ENCODE measurements at places on chromosomes 2 and 18. TPM values are rescaled to one million over a fixed set of nuclear protein-coding genes. Genes with fewer than 3 reads are reported as not detected.

LRRC30 gene
- polyA plus RNA-seq: 0.56 TPM

COLEC12 gene
- 28.0 TPM for polyA plus RNA-seq

CNGA3 gene
- not detected for polyA plus RNA-seq

CDC42EP3 gene
- polyA plus RNA-seq: 59.8 TPM

PLGLB1 gene
- polyA plus RNA-seq: 11.1 TPM

VIL1 gene
- polyA plus RNA-seq: 20.0 TPM

BOLL gene
- not detected for polyA plus RNA-seq

SERPINB11 gene
- not detected for polyA plus RNA-seq

DNA sequence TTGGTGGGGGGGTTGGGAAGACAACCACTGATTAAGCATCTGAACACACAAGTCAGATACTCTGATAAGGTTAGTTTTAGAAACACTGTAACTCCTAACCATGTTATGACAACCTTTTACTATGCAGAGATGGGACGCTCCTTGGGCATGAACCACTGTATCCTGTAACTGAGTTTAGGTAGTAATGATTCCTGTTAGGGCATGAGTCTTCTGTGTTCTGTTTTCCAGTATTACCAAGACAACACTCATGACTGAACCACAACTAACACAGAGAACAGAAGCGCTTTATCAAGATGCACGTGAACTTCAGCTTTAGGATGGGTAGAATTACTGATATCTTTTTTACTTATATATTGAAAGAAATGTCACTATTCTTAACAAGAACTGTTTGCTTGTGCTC is 14.1 kb upstream of the CREB1 start:
- no peak for DNase-seq

DNA sequence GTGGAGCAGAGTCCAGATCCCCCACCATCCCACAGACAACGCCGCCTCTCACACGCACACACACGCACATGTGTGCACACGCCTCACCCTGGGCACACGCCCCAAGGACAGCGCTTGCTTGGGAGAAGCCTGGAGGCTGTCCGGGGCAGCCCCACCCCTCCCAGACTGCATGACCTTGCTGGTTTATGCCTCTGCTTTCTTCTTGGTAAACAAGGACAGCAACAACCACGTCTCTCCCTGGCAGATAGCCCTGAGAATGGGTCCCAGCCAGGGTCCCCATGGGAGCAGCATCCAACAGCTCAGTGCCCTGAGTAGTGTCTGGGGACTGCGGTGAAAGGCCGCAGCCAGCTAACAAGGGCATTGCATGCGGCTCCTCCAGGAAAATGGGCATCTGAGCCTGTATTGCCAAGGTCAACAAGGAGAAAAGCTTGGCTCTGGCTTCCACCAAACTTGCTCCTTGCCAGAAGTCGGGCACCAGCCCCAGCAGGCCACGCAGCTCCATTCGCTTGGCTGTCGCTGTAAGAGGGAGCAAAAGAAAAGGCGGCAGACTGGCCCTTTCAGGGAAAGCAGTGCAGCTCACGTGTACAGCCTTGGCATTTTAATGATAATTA is 234.6 kb downstream of the EIPR1 start:
- DNase-seq: no peak

DNA sequence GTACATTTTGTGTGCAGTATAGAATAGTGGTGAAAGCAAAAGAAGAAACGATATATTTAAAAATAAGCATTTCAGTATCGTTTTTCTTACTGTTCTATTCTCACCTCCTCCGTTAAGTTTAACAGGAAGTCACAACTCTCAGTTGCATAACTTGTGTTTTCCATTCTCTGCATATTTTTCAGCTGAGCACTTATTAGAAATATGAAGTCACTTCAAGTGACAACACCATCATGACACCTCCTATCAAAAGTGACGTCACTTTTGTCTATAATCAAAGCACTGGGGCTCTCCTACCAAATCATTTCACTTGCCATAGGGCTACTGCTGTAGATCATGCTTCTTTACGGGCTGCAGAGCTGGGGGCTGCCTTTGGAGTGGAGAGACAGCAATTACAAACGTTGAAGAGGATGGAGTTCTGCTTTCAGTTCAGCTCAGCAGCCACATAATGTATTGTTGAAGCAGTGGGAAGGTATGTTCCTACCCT is 36.3 kb downstream of the STAT4 start:
- DNase-seq: no peak

DNA sequence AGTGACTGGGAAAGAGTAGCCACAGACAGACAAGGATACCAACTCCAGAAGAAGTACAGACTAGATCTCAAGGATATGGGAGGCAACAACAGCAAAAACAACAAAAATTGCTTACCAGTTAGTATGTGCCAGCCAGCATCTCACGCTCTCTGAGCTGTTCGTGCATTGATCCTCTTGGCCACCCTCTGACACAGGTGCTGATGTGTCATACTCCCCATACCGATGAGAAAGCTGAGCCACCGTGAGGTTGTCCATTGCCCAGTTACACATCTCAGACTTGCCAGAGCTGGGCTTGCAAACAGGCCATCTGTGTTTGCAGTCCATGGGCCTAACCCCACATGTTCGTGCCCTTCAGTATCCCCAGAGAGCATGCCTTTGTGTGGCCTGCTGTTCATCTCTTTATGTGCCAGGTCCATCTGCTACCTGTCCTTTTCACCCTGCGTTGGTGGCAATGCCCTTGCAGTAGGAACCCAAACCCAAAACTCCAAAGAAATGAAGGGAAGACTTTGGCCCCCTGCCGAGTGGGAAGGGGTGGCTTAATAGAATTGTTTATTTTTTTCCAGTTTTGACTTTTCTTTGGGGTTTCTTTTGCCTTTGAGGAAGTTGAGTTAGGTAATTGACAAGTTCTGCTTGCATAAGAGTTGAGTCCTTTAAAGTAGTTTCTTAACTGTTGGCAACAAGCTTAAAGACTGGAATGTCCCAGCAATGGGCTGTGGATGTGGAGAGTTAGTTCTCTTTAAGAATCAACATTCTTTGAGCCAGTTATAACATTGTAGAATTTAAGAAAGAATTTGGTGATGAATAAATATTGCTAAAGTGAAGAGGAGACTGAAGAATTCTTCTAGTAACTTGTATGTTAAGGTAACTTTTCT is 46.7 kb downstream of the LYPD6B start:
- DNase-seq: no peak

GRCh38 chr2:208172125-208172524 is 8.7 kb upstream of the CRYGA start:
- DNase-seq: no peak

- peak; percentile 20 for DNase-seq
These were observed 231.1 kb downstream of the ANKRD30B start for GRCh38 chr18:14978962-14979535.

GRCh38 chr2:219175928-219176817 is 552 bp downstream of the CNPPD1 start:
- no peak for DNase-seq

GRCh38 chr18:80041424-80041823 is 7.2 kb downstream of the RBFA start:
- DNase-seq: no peak

DNA sequence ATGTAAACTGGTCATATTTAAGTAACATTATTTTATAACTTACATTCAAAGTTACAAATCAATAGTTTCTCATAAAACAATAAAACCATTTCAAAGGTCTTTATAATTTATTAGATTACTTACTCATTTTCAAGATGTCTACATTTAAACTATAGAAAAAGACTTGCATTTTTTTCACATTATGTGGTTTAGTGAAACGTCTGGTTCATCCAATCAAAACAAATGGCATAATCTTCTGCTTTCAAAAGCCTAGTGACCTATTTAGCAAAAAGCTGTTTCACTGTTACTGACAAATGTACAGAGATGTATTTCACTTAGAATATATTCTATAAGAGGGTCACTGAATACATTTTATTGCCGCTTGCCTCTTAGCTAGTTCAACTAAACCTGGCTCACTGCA is 49.3 kb upstream of the MCM6 start:
- DNase-seq: no peak

DNA sequence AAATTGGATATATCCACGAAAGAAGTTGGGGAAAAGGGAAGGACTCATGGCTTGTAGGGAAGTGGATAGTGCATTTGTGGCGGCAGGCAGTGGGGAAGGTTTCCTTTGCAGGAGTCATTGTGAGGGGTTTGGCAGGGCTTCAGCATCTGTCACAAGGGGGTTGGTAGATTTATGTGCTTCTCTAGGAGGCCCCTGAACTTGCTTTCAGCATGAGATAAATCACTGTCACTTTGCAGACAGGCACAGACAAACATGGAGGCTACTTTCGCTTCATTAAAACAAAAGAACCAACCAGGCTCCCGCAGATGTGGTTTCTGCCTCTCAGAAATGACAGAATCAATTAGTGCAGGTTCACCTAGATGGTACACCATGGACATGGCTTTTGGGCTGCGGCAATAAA is 340.7 kb downstream of the TGIF1 start:
- peak; percentile 57 for DNase-seq

DNA sequence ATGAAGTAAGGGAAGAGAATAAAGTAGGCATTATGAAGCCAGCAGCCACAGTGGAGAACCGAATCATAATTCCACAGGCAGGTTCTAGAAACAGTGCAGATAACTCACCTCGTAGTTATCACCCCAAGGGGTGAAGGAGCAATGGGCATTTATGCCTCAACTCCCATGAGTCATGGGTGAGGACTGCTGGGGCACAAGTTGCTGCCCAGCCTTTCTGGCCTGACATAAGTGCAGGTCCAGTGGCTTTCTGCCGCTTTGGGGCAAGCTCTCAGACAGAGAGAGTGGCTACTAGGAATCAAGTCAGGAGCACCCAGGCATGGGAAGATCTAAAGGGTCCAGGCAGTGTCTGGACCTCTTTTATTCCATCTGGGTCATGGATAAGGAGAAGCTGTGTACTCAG is 149.8 kb downstream of the SUCLG1 start:
- DNase-seq: no peak

DNA sequence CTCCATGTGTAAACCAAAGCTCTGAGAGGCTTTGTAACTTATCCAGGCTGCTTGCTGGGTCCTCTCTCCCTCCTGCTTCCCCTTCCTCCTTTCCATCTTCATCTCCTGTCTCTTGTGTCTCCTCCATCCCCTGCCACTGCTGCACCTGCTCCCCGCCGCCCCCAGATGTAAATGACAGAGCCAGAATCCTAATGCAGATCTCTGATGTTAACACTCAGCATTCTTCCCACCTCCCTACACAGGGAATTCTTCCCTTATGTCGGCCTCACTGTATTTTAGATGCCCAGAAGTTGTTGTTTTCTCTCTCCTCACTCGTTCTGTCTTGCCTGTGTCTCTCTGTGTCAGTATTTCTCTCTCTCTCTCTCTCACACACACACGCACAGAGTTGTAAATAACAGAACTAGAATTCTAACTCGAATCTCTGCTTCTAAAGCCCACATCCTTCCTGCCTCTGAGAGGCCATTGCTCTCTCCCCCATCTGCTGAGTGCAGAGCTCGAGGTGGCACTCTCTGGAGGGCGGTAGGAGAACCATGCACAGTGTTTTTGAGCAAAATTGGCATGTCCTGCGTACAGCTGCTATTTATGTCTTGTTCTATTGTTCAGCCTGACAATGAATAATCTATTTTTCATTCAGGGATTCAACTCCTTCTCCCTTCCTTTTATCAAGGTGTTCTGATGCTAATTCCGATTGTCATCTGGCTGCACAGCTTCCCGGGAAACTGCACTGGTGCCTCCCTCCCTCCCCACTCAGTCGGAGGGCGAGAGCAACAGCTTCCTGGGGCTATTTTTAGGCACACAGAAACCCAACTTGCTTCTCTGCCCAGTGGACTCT is 219.9 kb downstream of the SH3RF3 start:
- no peak for DNase-seq

- no peak for DNase-seq
These were observed 64.1 kb upstream of the ACVR1C start for GRCh38 chr2:157692768-157693167.

DNA sequence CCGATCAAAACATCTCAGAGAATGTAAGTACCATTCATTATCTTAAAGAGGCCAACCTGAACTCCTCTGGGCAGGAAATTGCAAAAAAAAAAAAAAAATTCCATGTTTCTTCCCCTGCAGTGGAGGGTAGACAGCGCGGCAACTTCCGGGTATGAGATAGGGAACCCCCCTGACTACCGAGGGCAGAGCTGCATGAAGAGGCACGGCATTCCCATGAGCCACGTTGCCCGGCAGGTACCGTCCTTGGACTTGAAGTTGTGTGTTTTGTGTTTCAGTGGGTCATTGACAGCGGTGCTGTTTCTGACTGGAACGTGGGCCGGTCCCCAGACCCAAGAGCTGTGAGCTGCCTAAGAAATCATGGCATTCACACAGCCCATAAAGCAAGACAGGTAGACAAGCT is 7.2 kb downstream of the ACP1 start:
- no peak for DNase-seq

GRCh38 chr2:88599527-88599926 is 27.7 kb downstream of the EIF2AK3 start:
- no peak for DNase-seq

DNA sequence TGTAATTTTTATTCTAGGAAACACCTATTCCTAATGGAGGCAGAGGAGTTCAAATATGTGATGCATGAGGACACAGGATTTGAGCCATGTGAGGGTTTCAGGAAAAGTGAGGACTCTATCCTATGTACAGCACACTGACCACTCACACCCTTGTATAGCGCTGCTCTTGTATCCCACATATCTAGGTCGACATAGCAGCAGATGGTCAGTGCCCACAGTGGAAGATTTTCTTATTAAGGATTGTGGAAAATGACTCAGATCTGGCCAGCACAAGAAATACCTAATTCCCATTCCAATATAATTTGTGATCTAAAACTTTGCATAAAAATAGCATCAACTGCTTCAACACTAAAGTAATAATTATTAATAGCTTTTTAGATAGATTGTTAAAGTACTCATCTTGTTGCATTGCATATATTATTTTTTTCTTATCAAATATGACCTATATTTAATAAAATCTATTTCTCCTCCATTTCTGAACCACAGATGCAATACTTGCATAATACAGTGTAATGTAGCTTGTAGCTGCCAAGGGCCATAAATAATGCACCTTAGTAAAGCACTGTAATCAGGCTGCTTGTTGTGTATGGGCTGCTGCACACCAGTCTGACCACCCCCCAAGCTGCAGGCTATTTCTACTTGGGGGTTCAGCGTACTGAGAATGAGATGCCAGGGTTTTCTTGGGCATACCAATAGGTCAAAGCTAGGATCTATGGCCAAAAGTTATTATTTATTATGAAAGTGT is 442.2 kb upstream of the CWC22 start:
- DNase-seq: no peak

DNA sequence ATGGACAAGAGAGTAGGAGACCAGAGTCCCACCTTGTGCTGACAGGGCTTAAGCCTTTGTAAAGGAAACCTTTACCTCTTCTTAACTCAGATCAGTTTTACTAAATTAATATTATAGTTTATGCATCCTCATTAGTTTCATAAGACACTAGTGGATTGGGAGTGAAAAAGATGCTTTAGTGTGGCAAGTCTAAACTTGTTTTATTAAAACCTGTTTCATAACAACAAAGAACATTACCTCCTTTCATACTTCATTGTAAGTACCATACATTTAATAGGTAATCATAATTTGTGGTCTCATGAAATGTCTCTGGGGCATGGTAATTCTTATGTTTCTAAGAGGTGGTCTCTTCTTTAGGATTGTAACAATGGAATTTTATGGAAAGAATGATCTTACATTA is 63.4 kb downstream of the PIKFYVE start:
- no peak for DNase-seq

- DNase-seq: no peak
These were observed 65.5 kb downstream of the SOWAHC start for GRCh38 chr2:109679626-109680025.

- no peak for DNase-seq
These were observed 131.9 kb downstream of the RDH14 start for GRCh38 chr2:18428516-18428915.
